Esophagus squamous epithelium (tissue), 5 donors: ENCODE measurements at places on chromosomes 3 and 15. TPM values are rescaled to one million over a fixed set of nuclear protein-coding genes. Genes with fewer than 3 reads are reported as not detected.

UCN2 gene
- total RNA-seq: 4.1 TPM

NME9 gene
- total RNA-seq: not detected

CCR8 gene
- total RNA-seq: not detected

SEMA7A gene
- total RNA-seq: 4.2 TPM

TXNRD3 gene
- total RNA-seq: 10.5 TPM

TMEM207 gene
- total RNA-seq: not detected

XYLB gene
- total RNA-seq: 2.4 TPM

CD96 gene
- 6.9 TPM for total RNA-seq

IL5RA gene
- not detected for total RNA-seq

DHFR2 gene
- total RNA-seq: 4.4 TPM

CTXN2 gene
- not detected for total RNA-seq

SCAP gene
- total RNA-seq: 108 TPM

EFHB gene
- not detected for total RNA-seq

GPR15 gene
- total RNA-seq: 1.5 TPM

CSPG4 gene
- 2.9 TPM for total RNA-seq

IFT122 gene
- total RNA-seq: 6.0 TPM

RTP3 gene
- not detected for total RNA-seq

RASSF1 gene
- total RNA-seq: 31.7 TPM

ANKRD63 gene
- not detected for total RNA-seq

ZDHHC19 gene
- total RNA-seq: not detected

A4GNT gene
- not detected for total RNA-seq

RARB gene
- total RNA-seq: 1.9 TPM

TAGLN3 gene
- not detected for total RNA-seq

LSAMP gene
- 2.3 TPM for total RNA-seq

LTF gene
- total RNA-seq: 1.9 TPM

CCDC32 gene
- 27.9 TPM for total RNA-seq

IQCH gene
- 3.0 TPM for total RNA-seq

CP gene
- total RNA-seq: 0.97 TPM

UTS2B gene
- total RNA-seq: not detected

BLM gene
- 1.3 TPM for total RNA-seq

AADAC gene
- 0.35 TPM for total RNA-seq

CFAP100 gene
- total RNA-seq: not detected

ATP13A4 gene
- total RNA-seq: 26.1 TPM

SMAD6 gene
- 6.3 TPM for total RNA-seq

CHRNA7 gene
- 0.68 TPM for total RNA-seq

PPP1R14D gene
- not detected for total RNA-seq

MYO5C gene
- 23.3 TPM for total RNA-seq

KIF15 gene
- total RNA-seq: 3.6 TPM

ISLR gene
- total RNA-seq: 38.0 TPM

SERF2 gene
- 733 TPM for total RNA-seq

SLC28A2 gene
- total RNA-seq: not detected

EAF2 gene
- 2.2 TPM for total RNA-seq

CLRN1 gene
- total RNA-seq: not detected

CDHR4 gene
- not detected for total RNA-seq

TADA3 gene
- 38.5 TPM for total RNA-seq

KLHL6 gene
- 0.66 TPM for total RNA-seq

TNNC1 gene
- total RNA-seq: not detected

SLC24A5 gene
- total RNA-seq: not detected

C3orf49 gene
- not detected for total RNA-seq

HRH1 gene
- total RNA-seq: 8.8 TPM

GOLGA8K gene
- not detected for total RNA-seq

PLSCR2 gene
- not detected for total RNA-seq

ALDH1L1 gene
- total RNA-seq: 1.6 TPM

MITF gene
- 1.6 TPM for total RNA-seq
